Ovary (tissue), 10 donors: ENCODE measurements at places on chromosomes 3 and 15. TPM values are rescaled to one million over a fixed set of nuclear protein-coding genes. Genes with fewer than 3 reads are reported as not detected.

- H3K4me1 ChIP-seq, result no peaks in the 10 kb centered on the region
- H3K27ac ChIP-seq, result no peak overlapping the region
- H3K4me3 ChIP-seq, result no peak overlapping the region
- no peaks in the 10 kb centered on the region for H3K36me3 ChIP-seq
Measured at GRCh38 chr3:176867681-176868663, 329.3 kb downstream of the TBL1XR1 start.

- H3K36me3 ChIP-seq, result no peaks in the 10 kb centered on the region
- no peak for DNase-seq
- H3K27ac ChIP-seq, result no peak overlapping the region
- no peaks in the 10 kb centered on the region for H3K4me1 ChIP-seq
- H3K27me3 ChIP-seq, result no peaks in the 10 kb centered on the region
Measured at GRCh38 chr3:143119974-143120715, 574 bp downstream of the CHST2 start.

DNA sequence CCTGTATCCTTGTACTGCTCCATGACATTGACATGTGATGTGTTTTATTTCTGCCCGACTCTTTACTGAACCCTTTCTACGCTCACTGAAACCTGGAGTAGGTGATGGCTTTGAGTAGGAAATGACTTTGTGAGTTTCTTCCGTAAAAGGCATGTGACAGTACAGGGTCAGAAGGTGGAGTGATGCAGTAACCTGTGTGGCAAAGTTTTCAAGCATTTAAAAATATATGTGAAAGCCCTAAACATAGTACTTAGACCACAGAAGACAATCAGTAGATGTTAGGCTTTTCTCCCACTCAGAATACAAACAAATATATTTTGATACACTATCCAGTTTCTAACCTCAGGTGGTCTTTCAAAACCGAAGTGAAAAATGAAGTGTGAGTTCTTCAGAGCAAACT is 31.3 kb upstream of the SACM1L start:
- peaks cover 3% of the 10 kb centered on the region for H3K4me1 ChIP-seq
- no peak overlapping the region for H3K4me3 ChIP-seq
- no peaks in the 10 kb centered on the region for H3K27me3 ChIP-seq
- no peak overlapping the region for H3K27ac ChIP-seq
- DNase-seq, result no peak

TNFAIP8L3 gene
- 76.5 TPM for polyA plus RNA-seq

TRANK1 gene
- 24.6 TPM for polyA plus RNA-seq

- no peak for DNase-seq
- H3K27ac ChIP-seq, result no peak overlapping the region
- H3K36me3 ChIP-seq, result no peaks in the 10 kb centered on the region
- H3K4me3 ChIP-seq, result no peak overlapping the region
Measured at GRCh38 chr15:31317421-31318327, 9.0 kb upstream of the KLF13 start.

DNA sequence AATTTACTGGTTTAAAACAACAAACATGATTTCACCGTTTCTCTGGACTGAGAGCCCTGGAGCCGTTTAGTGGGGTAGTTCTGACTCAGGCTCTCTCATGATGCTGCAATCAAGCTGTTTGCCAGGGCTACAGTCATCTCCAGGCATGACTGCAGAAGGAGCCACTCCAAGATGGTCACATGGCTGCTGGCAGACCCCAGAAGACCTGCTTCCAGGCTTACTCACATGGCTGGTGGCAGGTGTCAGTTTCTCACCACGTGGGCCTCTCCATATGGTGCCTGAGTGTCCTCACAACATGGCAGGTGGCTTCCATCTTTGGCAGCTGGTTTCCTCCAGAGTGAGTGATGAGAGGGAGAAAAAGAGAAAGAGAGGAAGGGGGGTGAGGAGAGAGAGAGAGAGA is 378.3 kb upstream of the RGMA start:
- H3K27me3 ChIP-seq, result no peaks in the 10 kb centered on the region
- H3K36me3 ChIP-seq, result no peaks in the 10 kb centered on the region
- no peak overlapping the region for H3K27ac ChIP-seq
- H3K4me1 ChIP-seq, result no peaks in the 10 kb centered on the region
- DNase-seq, result no peak
- no peak overlapping the region for H3K4me3 ChIP-seq

MUC13 gene
- not detected for polyA plus RNA-seq

GRCh38 chr15:98398056-98398455 is 250.3 kb upstream of the IGF1R start:
- DNase-seq, result no peak
- no peaks in the 10 kb centered on the region for H3K4me1 ChIP-seq
- H3K36me3 ChIP-seq, result no peaks in the 10 kb centered on the region
- H3K4me3 ChIP-seq, result no peak overlapping the region
- H3K27ac ChIP-seq, result no peak overlapping the region

DNA sequence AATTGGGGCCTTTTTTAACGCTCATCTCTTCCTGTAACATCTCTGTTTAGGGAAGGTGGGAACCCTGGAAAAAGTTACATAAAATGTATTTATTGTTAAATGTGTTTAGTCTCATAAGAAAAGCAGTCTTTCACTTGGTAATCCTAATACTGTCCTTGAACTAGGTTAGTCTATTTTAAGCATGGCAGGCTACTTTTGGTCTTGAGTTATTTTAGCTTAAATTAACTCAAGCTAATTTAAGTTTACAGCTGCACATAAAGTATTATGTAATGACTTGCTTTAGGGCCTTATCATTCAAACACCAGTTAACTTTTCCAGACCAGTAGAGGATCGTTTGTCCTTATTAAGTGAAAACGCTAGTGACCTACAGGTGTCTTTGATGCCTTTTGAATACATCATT is 63.2 kb downstream of the DCUN1D1 start:
- H3K27ac ChIP-seq, result no peak overlapping the region
- DNase-seq, result no peak
- no peaks in the 10 kb centered on the region for H3K27me3 ChIP-seq
- no peaks in the 10 kb centered on the region for H3K36me3 ChIP-seq
- no peaks in the 10 kb centered on the region for H3K4me1 ChIP-seq

DNA sequence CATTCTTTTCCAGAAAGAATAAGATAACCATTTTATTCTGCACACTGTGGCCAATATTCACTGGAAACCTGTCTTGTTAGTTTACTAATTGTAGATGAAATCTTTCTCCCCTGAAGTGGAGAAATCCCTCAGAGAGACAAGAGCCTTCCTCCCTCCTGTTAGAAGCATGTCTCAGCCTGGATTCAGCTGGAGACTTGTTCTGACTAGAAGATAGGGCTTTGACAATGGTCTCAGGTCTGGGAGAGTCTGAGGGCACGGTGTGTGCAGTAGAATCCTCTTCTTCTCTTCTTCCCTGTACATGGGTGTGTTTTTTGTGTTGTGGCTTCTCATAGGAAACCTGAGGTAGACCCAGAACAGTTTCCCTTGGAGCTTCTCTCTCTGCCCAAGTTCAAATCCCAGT is 19.9 kb downstream of the CCK start:
- no peaks in the 10 kb centered on the region for H3K36me3 ChIP-seq
- no peak for DNase-seq
- H3K27ac ChIP-seq, result no peak overlapping the region
- no peaks in the 10 kb centered on the region for H3K27me3 ChIP-seq

CAND2 gene
- 6.3 TPM for polyA plus RNA-seq

DNA sequence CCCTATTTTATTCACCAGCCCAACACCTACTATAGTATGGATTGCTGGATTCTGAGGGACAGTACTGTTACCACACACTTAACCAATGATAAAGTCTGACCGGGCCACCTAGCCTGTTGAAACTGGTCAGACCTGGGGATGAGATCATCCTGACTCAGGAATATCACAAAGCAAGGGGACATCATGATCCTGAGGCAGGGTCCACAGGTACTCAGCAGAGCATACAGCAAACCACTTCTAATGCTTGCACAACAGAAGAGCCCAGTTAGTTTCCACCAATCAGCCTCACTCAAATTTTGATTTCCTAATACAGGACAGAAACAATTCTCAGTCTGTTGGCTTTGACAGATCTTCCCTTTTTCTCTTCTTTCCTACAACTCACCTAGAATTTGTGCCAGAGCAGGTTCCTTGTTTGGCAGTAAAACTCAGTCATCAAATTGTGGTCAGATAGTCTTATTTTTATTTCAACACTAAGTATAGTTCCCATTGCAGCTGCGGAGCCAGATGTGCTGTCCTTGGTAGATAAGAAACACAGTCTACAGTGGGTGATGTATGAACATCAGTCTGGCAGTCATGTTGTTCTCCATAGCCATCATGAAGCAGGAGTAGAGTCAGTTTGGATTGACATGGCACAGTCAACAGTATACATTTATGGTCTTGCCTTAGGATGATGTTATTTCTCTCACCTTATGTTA is 90.1 kb upstream of the PRR23C start:
- no peaks in the 10 kb centered on the region for H3K36me3 ChIP-seq
- DNase-seq, result no peak
- H3K27me3 ChIP-seq, result no peaks in the 10 kb centered on the region
- H3K27ac ChIP-seq, result no peak overlapping the region
- no peak overlapping the region for H3K4me3 ChIP-seq
- no peaks in the 10 kb centered on the region for H3K4me1 ChIP-seq

GRCh38 chr15:77482570-77482969 is 61.9 kb downstream of the HMG20A start:
- no peak overlapping the region for H3K4me3 ChIP-seq
- DNase-seq, result no peak
- peaks cover 11% of the 10 kb centered on the region for H3K4me1 ChIP-seq
- no peaks in the 10 kb centered on the region for H3K27me3 ChIP-seq
- no peak overlapping the region for H3K27ac ChIP-seq

GRCh38 chr3:124579641-124580040 is 150.6 kb upstream of the UMPS start:
- H3K4me3 ChIP-seq, result no peak overlapping the region
- H3K27ac ChIP-seq, result no peak overlapping the region
- no peaks in the 10 kb centered on the region for H3K27me3 ChIP-seq
- H3K4me1 ChIP-seq, result peaks cover 2% of the 10 kb centered on the region
- no peak for DNase-seq

DNA sequence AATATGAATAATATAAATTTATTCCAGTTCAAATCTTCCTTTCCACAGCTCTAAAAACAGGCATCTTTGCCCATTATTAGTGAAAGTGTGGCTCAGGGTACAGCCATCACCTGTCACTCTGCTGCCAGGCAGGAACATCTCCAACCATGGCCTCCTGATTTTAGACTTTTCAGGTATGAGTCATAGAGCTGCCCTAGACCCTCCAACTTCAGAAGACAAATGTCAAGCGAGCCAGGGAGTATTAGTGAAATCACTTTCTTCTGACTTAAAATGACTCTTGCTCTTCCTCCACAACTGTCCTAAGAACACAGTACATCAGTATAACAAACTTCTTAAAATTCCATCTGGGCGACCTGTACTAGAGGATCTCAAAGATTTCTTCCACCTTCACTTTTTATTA is 78.1 kb upstream of the AKAP13 start:
- H3K27me3 ChIP-seq, result no peaks in the 10 kb centered on the region
- DNase-seq, result no peak
- no peaks in the 10 kb centered on the region for H3K4me1 ChIP-seq

- H3K36me3 ChIP-seq, result no peaks in the 10 kb centered on the region
- H3K27ac ChIP-seq, result no peak overlapping the region
- DNase-seq, result no peak
- no peak overlapping the region for H3K4me3 ChIP-seq
- H3K27me3 ChIP-seq, result no peaks in the 10 kb centered on the region
Measured at GRCh38 chr3:113070681-113071113, 79.9 kb downstream of the GTPBP8 start.

COMMD2 gene
- polyA plus RNA-seq, result 31.2 TPM

CD80 gene
- polyA plus RNA-seq, result 0.07 TPM
